ENCODE measurements at places on chromosomes 2 and 18.

DNA sequence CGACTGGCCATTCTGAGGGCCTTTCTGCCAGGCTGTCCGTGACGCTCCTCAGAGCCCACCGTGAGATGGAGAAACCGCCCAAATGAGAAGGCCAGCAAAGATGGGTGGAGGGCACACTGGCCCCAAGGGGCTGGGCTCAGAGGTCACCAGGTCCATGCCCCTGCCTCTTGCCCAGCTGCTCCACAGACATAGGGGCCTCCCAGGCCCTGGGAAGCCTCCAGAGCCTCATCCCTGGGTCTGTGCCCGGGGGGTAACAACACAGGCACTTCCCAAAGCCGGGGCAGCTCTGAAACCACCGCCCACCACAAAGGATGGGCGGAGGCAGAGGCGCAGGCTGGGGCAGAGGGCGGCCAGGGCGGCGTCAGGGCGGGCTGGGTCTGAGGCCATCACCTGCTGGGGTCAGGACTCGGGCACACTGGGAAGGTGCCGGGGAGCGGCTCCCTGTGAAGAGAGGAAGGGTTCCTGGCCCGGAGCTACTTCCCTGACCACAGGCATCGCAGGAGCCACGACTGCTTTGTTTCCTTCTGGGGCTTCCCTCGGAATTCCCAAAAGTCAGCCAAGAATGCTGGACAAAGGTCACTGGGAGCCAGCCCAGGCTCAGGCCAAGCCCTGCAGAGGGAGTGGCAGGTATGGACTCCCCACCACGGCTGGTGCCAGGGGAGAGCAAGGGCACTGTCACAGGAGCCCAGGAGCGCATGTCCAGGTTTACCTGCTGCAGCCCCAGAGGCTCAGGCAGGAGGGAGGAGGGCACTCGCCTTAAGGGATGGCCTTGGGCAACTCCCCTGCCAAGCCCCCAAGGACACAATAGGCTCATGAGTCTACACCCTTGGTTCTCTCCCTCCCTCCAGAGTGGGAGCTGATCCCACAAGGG lies 9.4 kb downstream of the CYP26B1 start:
- DNase-seq = peak; percentile 3

DNA sequence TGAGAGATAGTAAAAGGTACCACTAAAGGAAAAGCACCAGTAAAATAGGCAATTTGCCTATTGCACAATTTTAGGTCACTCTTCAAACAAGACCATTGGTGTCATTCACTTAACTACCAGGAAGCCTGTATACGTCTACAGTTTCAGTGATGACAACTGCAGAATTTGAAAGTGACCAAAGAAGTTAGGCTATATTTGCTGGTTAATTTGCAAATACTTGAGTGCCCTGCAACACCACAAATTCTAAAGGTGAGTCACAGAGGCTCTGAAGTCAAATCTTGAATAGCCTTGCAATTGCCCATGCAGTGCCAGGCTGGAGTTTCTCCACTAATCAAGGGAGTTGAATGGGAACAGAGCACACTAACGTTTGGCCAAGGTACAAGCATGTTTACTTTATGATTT lies 128.7 kb upstream of the CCDC68 start:
- no peak for DNase-seq

GRCh38 chr2:33210626-33211025 lies 263.9 kb downstream of the LTBP1 start:
- no peak for DNase-seq

- no peak for DNase-seq
These were observed 697.9 kb upstream of the FANCL start for GRCh38 chr2:58938988-58939387.

DNA sequence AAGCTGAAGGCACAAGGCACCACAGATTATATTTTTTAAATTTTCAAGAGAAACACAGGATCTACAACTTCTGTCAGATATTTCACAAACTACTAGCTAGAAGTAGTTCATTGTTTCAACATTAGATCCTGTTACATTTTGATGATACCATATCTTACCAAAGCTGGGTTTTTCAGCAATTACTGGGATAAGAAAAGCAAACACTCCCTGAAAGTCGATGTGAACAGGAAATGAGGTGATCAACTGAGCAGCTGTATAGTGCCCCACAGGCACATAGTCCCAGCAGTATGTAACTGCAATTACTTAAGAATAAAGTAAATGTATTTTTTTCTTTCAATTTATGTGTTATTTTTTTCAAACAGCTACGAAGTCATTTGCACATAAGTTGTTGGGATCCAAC lies 103.5 kb downstream of the DNER start:
- no peak for DNase-seq

- DNase-seq = no peak
These were observed 6.6 kb downstream of the PROC start for GRCh38 chr2:127424598-127425520.

DNA sequence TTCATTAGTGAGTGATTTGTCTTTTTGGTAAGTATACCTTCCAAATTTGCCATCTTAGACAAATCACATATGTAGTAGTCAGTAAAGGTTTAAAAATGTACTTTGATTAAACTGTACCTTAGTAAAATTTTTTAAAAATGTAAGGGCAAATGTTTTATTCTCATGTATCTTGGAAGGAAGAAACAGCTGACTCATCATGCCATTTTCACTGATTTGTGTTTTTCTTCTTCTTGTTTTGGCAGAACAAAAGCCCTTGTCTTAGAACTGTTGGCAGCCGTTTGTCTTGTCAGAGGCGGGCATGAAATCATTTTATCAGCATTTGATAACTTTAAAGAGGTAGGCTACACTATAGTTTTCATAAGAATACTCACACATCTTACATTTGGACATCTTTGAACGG lies 136.5 kb downstream of the PRPF40A start:
- DNase-seq = no peak

DNA sequence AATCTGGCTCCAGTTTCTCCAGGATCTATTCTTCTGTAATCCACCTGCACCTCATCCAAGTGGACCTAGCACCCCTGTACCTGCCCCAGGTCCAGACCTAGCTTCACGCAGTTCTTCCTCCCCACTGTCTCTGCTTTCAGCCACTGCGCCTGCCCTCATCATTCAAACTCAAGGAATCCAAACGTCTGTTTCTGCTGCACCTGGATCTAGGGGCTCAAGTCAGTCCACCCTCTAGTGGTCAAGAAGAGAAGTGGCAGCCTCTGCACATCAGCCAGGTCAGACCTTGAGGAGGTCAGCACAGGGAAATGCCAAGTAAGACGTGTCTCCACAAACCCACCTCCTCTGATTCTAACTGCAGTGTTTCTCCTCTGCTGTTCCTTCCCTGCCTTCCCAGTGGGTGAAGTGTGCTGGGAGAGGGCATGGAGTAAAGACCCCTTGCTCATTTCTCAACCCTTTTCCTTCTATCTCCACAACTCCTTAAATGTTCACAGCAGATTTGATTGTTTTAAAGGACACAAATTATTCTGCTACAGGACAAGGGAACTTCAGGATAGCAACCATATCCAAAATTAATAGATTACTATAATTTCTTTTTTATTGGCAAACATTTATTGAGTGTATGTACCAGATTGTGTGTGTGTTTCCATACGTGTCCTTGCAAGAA lies 8.6 kb upstream of the RNF152 start:
- peak; percentile 51 for DNase-seq

Data from activated naive CD4-positive, alpha-beta T cell treated with anti-CD3 and anti-CD28 coated beads, Interleukin-2, amount 10 ng/mL, durations not matched to agents 7 days and 5 days (primary cell).